ENCODE measurements at places on chromosomes 5 and 9.

DNA sequence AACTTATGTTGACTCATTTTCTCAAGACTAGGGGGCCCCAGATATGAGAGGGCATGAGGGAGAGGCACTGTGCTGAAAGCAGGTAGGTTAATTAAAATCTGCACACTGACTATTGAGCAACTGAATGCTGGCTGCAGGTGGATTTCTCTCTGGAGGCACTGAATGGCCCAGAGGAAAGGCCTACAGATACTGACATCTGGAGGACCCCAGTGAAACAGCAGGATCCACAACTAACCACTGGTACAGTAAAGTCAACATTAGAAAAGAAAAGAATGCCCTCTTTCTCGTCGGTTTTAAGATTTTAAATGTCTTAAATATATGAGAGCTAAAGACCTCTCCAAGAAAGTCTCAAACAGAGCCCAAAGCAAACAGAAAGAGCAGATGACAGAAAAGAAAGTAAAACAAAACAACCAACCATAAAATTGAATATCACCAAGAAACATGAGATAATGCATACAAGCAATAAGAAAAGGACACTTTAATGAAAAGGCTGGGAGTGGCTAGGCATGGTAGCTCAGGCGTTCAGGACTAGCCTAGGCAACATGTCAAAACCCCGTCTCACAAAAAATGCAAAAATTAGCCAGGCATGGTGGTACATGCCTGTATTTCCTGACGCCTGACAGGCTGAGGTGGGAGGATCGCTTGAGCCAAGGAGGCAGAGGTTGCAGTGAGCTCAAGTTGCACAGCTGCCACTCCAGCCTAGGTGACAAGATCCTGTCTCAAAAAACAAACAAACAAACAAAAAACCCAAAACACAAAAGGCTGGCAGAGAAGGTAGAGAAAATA lies 43.3 kb downstream of the PUM3 start:
- peak; percentile 9 for DNase-seq

GRCh38 chr9:37761511-37761910 lies 7.9 kb downstream of the TRMT10B start:
- peak; percentile 52 for DNase-seq

GRCh38 chr9:114282926-114283325 lies 40.0 kb upstream of the ORM1 start:
- peak; percentile 85 for DNase-seq

- no peak for DNase-seq
Observed at GRCh38 chr5:116465411-116465810, 109.2 kb downstream of the SEMA6A start.

DNA sequence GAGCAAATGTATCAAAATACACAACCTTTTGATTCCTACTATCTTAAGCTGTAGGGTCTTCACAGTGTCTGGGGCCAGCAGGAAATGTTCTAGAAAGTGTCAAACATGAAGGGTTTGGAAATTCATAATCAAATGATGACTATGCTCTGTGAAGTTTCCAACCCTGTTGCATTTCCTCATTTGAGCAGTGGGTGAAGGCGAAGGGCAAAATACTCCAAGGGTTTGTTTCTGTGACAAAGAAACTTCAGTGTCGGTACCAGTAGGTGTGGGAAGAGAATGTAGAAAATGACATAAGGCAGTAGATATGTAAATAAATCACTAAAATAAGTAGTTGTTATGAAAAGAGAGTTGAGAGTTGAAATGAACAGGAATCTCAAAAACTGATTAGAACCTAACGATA lies 576 bp downstream of the ALDOB start:
- DNase-seq = no peak

DNA sequence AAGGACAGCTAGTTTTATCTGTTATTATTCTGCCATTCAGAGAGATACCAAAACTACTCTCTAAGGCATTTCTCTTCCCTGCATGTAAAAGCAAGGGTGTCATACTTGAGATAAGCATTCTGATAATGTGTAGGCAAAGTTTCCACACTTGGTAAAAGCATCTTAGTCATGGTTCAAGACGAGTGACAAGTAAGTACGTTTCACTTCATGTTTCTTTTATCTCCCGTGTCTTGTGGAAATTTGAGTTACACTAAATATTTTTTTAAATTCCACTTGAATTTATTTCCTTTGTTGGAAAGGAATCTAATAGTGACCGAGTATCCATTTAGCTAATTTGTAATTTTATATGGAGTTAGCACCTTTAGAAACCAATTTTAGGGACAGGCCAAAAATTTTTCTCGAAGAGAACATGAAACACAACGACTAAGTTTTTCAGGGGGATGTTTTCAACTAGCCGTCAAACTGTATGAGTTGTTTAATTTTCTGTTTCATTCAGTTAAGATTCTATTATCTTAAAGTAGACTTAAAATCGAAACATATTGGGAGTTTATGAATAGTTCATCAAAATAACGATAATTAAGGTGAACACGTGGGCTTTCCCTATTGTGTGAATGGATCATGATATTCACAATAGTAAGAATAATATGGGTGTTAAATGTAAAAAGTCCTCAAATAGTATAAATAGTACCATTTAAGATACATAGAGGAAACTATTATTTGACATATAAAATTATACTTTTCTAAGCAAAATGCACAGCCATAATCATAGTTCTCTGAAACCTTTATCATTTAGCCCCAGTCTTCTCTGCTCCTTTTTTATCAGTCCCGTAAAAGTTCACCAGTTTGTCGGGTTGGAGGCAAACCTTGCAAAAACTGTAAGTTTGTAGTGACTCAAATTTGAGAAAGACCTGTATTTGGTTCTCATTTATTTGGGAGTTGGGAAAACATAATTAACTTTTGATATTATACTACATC lies 1.6 kb downstream of the RFESD start:
- no peak for DNase-seq

DNA sequence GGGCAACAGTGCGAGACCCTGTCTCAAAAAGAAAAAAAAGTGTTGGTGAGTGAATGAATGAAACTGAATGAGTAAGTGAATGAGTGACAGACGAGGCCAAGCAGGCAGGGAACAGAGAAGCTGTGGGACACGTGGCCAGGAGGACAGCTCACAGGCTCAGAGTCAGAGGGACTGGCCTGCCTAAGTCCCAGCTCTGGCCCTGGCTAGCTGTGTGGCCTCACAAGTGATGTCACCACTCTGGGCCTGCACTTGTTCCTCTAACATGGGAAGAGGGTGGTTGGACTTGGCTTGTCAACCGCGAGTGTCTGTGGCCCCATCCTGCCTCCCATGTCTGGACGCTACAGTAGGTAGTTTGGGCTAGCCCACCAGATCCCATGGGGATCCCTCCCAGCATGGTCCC lies 4.7 kb upstream of the PLPP7 start:
- no peak for DNase-seq

DNA sequence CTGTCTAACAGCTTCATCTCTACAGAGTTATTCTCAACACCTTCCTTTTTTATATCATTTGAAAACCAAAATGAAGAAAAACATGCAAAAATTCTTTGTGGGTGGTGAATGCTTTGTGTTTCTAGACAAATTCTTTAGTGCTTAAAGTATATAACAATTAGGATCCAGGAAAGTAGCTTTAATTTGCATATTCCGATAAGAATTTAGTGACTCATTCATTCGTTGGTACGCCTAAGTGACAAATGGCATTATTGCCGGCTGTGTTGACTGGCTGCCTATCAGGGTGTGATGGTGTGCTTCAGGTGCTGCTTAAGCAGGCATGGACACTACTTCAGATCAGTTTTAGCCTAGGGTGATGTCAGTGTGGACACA lies 35.2 kb downstream of the LMNB1 start:
- DNase-seq = no peak

GRCh38 chr9:86690034-86690433 lies 257.3 kb downstream of the GAS1 start:
- no peak for DNase-seq

GRCh38 chr5:176167800-176168199 lies 70.4 kb upstream of the SIMC1 start:
- DNase-seq = no peak

DNA sequence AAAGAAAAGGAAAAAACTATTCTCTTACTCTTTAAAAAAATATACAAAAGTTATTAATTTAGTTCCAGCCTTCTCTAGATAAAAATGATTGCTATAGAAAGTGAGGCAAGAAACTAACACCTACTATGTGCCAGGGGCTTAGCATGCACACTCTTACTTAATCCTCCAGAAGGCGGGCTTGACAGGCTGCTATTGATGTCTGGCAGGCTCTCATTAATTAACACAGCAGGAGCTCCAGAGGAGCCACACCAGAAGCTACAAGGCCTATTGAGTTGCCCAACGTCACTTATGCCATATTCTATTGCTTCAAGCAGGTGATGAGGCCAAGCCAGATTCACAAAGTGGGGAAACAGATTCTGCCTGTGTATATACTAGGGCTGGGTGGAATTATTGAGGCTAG lies 54.6 kb upstream of the CLINT1 start:
- DNase-seq = no peak

DNA sequence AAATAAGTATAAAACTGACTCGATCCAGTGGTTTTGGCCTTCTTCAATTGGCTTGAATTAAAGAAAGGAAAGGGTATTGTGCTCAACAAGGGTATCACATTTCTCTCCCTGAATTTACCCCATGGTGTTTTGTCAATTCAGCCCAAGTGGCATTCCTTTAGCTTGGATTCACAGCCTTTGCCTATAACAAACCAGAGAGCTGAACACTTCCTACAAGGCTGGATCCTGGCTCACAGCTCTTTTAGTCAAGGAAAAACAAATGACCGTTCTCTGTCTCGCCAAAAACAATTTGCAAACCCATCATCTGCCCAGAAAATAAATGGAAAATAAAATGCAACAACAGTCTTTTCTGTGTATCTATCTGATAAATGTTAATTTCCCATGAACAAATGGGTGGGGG lies 5.7 kb downstream of the ZNF366 start:
- no peak for DNase-seq

DNA sequence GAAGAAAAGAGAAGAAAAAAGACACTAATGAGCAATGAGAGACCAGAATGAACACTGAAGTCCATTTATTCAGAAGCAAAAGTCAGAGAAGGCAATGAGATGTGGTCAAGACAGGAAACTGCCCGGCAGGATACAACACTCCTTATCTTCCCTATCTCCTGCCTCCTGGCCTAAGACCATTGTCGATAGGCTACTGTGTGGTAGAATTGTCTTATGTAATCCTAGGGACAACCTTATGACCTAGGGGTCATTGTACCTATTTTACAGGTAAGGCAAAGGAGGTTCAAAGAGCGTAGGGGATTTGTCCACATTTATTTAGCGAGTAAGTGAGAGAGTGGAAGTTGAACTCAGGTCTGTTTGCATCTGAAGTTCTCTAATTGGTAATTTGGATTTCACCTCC lies 63.0 kb upstream of the PTPN3 start:
- no peak for DNase-seq

- peak; percentile 45 for DNase-seq
Observed at GRCh38 chr5:168656633-168657032, 77.5 kb upstream of the PANK3 start.

DNA sequence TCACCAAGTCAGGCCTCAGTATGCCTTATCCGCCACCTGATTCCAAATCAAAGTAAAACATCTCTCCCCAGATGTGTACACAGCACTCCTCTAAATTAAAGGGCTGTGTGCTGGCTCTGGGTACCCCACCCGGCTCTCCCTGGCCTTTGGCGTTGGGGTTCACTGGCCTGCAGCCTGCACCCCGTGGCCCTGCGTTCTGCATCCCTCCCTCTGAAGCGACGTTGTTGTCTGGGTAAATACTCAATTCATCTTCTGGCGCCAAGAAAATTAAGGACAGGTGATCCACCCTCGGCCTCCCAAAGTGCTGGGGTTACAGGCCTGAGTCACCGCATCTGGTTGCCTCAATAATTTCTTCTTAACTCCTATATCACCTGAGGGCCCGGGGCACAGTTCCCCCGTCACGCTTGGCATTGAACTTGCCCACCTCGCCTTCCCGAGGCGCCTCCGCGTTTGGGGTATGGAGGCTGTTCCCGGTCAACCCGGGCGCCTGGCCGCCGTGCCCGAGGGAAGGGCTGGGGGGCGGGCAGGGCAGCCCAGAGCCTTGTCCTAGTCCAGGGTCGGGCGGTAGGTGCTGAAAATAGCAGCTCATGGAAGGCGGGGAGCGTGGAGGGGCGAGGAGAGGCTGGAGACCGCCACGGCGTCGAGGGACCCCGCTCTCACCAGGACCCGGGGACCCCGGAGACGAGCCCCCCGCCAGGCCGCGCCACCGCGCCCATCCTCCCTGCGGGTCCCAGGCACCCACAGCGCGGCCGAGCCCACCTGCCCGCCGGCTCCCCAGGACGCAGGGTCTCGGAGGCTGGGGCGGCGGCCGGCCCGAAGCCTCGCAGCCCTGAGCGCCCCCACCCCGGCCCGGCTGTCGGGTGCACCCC lies 531 bp downstream of the ABO start:
- DNase-seq = no peak

GRCh38 chr5:69484891-69485290 lies 7.7 kb upstream of the OCLN start:
- DNase-seq = peak; percentile 18

DNA sequence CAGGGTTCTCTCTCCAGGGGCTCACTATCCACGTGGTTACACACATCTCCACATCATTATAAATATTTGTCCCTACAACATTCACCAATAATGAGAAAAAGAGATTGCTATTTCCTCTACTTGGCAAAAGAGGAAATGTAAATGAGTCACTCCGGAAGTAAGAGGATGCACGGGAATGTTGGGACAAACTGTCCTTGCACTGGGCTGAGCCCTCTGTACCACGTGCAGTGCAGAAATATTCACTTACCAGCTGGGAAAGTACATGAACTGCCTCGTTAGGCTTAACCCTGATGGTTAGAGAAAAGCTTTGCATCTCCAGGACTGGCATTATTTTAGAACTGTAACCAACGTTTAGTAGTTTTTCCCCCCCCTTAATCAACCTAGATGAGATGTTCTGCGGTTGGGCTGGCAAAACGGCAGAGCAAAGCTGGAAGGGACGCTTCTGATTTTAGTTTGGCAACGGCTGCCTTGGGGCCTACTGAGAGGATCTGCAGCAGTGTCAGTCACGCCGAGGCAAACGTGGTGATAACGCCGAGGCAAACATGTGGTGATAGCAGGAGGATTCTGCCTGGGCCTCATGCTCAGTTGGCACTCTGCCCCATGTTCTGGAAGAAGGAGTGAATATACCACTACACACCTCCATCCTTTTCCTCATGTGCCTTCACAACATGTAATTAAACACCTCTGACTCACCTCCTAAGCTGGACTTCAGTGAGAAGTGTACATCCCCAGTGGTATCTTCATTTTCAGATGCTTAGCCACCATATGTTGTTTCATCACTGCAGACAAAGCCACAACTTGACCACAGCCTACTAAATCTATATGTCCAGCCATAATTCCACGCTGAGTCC lies 661.4 kb upstream of the KLF4 start:
- DNase-seq = peak; percentile 44

GRCh38 chr5:67010684-67011409 lies 185.8 kb downstream of the CD180 start:
- DNase-seq = peak; percentile 26

DNA sequence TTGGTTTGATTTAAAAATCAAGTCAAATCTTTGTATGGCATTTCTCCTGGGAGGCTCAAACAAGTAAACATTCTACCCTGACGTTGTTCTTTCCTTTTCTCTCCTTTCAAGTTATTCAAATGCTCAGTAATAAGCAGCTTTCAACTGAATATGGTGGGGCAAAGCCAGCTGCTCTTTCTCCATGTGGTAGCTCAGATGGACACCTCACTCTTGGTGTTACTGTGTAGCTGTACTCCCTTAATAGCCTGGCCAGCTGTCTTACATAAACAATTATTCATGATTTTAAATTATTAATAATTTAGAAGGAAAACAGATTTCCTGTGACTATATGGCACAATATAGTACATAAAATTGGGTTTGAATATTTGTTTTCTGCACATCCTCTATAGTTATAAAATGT lies 165.2 kb downstream of the PDE4D start:
- no peak for DNase-seq

GRCh38 chr5:168299372-168299771 lies 7.9 kb downstream of the WWC1 start:
- no peak for DNase-seq

- peak; percentile 77 for DNase-seq
Observed at GRCh38 chr9:94920420-94921091, 194.1 kb downstream of the AOPEP start.
